Activated CD8-positive, alpha-beta memory T cell treated with anti-CD3 and anti-CD28 coated beads for 24 hours (primary cell): ENCODE measurements at places on chromosomes 12 and 14.

DNA sequence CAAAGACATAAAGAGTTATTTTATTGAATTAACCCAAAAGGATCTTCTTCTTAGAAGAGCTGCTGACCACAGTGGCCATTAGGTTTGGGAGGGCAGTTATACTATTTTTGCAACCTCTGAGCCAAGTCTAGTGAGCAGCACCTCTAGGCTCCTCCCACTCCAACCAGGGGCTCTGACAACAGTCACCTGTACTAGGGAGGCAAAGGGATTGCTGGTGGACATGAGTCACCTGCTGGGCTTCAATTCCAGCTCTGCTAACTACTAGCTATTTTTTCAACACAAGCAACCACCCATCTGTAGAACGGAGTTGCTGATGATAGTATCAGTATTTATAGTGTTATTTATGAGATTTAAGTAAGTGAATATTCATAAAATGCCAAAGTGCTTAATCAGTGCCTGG lies 166.0 kb downstream of the KLHL28 start:
- no peak for DNase-seq

GRCh38 chr14:34554540-34555250 lies 15.2 kb upstream of the EAPP start:
- DNase-seq: no peak

GRCh38 chr12:27012239-27012981 lies 1.8 kb downstream of the TM7SF3 start:
- DNase-seq: no peak

DNA sequence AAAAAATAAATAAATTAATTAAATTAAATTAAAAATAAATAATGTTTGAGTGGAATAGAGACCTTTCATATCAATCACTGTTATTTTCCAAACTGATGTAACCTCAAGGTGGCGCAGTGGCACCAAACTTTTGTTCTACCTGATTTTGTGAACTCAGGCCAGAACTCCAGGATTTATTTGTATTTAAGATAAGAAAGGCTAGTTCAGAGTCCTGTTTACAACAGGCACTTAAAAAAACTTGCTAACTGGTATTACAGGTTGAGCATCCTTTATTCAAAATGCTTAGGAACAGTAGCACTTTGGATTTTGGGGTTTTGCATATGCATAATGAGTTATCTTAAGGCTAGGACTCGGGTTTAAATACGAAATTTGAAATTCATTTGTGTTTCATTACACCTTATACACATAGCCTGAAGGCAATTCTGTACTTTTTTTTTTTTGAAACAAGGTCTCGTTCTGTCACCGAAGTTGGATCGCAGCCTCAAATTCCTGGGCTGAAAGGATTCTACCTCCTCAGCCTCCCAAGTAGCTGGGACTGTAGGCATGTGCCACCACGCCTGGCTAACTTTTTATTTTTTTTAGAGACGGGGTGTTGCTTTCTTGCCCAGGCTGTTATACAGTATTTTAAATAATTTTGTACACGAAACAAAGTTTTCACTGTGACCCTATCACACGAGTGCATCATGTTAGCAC lies 32.4 kb downstream of the YY1 start:
- no peak for DNase-seq

- DNase-seq: no peak
Observed at GRCh38 chr12:131383291-131383690, 327.6 kb upstream of the SFSWAP start.

DNA sequence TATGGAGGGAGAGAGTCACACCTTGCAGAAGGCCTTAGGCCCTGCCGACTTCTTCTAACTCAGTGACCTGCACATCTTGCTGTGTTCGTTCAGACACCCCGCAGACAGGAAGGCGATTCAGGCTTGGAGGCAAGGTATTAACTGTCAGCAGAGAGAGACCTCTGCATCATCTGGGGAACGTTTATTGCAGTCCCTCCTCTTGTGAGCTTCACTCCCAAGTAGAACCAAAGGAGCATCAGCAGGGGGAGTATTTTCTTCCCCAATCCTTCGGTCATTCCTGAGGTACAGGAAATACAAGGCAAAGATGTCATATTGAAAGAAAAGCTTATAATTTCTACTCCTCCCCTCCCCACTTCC lies 217.9 kb downstream of the CRADD start:
- DNase-seq: no peak

DNA sequence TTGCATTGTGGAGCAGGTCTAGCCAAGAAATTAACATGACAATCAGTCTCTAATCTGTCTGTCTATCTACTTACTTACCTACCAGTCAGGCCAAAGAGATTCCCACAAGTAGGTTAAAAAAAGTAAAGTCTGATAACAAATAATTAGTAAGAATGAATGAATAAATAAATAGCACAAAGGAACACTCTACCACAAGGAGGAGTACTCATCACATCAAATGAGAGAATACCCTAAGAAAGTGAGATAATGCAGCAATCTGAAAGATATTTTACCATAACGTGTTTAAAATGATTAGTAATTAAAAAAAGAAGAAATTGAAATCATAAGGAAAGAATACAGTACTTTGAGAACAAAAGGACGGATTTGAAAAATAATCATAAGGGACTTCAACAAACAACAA lies 187.2 kb downstream of the SYNE2 start:
- no peak for DNase-seq

- DNase-seq: no peak
Observed at GRCh38 chr14:23514644-23514957, 37.0 kb downstream of the ZFHX2 start.

DNA sequence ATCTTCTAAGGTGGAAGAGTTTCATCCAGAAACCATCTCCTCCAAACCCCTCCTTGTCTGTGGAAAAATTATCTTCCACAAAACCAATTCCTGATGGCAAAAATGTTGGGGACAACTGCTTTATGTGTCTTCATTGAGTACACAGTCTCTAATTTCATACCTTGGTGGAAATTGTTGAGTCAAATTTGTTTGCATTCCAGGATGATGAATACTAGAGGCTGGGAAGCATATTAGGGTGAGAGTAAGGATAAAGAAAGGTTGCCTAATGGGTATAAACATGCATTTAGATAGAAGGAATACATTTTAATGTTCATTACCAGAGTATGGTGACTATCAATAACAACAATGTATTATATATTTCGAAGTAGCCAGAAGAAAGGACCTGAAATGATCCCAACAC lies 98.2 kb downstream of the C12orf42 start:
- DNase-seq: no peak
